Ureter (tissue), 1 donor: ENCODE measurements at places on chromosomes 11 and 22. TPM values are rescaled to one million over a fixed set of nuclear protein-coding genes. Genes with fewer than 3 reads are reported as not detected.

DNA sequence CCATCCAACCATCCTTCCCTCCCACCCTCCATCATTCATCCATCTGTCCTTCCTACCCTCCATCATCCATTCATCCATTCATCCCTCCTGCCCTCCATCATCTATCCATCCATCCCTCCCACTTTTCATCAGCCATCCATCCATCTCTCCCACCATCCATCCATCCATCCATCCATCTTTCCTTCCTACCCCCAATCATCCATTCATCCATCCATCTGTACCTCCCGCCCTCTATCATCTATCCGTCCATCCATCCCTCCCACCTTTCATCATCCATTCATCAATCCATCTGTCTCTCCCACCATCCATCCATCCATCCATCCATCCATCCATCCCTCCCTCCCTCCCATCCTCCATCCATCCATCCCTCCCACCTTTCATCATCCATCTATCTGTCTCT lies 968.8 kb downstream of the BRD1 start:
- DNase-seq: no peak

DNA sequence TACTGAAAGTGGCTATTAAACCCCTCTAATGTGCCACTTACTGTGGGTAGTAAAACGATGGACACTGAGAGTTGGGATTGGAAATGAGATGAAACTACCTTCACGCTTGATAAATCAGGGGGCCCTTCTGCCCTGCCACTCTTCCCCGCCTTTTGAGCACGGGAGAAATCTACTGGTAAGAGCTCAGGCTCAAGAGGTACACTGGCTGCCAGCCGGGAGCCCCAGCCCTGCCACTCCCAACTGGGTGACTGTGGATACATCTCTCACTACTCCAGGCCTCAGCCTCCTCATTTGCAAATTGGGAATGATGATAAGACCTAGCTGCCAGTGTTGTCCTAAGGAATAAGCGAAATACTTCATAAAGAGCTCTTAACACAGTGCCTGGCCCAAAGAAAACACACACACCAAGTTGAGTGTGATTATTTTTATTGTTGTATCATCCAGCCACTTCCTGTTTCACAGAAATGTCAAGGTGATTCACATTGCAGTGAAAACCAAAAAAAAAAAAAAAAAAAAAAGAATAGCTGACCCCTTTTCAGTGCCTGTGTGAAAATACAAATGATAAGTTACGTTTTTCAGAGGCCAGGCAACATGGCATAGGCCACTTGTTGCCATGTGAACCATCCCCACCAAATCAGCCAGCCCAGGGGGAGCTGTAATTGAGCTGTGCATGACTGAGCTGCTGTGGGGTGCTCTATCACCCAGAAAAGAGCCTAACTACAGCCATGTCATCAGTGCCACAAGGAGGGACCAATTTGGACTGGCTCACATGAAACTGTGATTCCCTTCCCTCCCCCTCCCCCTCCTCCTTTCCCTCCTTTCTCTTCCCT lies 4.4 kb upstream of the ZNRD2 start:
- DNase-seq: no peak

DNA sequence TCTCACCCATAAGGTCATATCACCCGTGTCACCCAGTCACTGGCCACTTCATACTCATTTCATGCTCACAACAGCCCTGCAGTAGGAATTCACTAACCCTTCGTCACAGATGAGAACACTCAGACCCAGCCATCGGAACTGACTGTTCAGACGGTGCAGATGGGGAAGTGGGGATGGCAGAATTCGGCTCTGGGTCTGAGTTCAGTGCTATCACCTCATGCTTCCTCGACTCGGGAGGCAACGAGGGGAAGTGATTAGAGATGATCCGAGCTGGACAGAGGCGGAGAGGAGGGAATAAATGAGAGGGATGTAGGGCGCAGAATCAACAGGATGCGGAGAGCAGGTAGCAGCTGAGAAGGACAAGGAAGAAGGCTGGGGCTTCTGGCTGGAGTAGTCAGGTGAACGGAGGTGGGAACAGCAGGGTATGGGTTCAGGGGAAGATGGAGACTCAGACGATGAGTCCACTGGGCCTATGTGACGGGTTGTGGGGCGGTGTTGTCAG lies 4.7 kb downstream of the B3GNT6 start:
- DNase-seq: no peak

- DNase-seq: no peak
Measured at GRCh38 chr22:25823276-25823675, 81.3 kb downstream of the MYO18B start.

DNA sequence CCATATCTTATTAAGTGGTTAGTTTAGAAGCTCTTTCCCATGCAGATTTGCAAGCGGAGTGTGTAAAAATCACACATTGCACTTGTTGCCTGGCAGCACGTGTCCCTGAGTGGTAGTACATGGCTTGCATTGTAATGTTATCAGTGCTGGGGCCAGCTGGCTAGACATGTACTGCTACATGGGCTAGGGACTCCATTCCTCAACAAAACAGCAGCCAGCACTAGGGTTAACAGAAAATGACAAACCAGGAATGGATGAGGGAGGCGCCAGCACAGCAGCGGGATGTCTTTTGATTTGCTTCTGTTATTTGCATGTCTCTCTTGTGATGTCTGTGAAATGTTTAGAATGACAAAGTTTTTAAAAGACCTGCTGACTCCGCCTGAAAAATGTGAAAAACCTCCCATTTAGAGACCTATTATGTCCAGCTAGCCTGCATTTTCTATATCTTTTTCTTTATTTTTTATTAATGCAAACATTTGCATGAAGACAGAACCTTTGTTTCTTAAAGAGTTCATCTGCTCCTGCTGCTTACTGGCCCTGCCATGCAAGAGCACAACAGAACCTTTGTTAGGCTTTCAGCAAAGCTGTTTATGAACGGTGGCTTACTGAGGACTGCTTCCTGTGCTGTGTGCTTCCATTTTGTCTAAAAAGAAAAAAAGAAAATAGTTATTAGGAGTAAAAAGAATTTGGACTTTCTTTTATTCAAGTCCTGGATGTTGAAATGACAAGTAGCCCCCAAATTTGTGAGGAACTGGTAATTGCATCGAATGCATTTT lies 40.7 kb downstream of the CSTPP1 start:
- DNase-seq: no peak

DNA sequence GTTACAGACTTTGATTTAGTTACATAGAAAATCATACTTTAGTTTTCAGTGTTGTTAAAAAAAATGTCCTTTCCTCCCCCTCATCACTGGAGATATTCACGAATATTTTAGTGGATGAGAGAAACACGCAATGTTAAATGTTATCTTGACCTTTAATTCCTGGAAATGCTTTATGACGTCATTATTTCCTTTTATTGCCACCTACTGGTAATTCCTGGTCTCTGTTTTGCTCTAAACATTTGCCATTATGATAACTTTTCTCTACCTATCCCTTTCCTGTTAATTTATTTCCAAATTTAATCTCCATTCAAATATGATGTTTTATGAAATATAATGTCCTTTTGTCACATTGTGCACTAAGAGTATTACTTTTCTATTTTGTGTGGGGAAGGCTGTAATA lies 770.6 kb downstream of the FAM181B start:
- DNase-seq: no peak

GRCh38 chr11:61042961-61043540 lies 59.2 kb upstream of the CD5 start:
- no peak for DNase-seq

DNA sequence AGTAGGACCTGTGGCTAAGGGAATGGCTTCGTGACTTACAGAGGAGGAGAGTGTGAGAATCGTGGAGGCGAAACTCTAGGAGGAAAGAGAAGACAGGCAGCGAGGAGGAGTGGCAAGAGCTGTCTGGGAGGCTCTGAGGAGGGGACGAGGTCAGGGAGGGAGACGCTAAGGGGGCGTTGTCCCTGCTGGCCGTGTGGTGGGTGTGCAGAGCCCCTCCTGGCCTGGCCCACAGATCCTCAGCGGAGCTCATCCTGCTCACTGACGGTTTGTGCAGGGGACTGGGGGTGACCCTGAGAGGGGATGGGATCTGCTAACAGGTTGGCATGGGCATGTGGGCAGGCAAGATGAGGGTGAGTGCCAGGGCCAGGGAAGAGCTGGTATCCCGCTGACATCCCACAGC lies 56.5 kb upstream of the PRR5 start:
- no peak for DNase-seq

DNA sequence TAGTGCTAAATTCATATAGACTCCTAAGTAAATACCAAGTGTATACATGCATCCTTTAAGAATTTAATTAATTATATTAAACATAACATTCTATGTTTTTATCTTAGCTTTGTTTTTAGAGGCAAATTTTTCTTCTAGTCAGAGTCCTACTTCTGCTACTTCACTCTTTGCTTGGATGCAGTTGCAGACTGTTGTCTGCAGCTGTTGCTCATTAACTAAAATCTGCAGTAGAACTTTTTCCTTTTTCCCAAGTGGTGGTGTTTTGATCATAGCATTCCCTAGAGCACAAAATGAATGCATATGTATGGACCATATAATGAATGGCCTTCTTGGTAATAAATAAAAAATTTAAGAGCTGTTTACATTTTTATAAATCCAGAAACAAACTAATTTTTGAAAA lies 198.3 kb downstream of the CASP12 start:
- DNase-seq: no peak

The CARNS1 gene
- 1.3 TPM for total RNA-seq

The RFPL2 gene
- not detected for total RNA-seq
